ENCODE measurements at places on chromosomes 5 and 9.

DNA sequence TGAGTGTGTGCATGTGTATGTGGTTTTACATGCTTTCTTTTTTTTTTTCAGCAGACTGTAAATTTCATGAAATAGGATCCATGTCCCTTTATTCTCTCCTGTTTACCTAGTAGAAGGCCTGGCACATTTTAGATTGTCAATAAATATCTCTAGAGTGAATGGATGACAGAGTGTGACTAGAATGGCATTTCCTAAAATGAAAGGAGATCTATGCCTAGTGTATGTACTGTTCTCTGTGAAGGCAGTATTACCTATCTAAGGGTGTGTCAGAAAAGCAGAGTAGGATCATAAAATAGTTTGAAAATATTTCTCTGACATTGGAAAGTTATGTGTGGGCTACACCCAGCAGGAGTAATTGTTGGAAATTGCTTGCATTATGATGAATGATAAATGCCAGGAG, 1876.0 kb upstream of the C9orf72 start:
- DNase-seq = peak; percentile 25

- no peak for DNase-seq
Measured at GRCh38 chr9:122396614-122397148, 25.9 kb downstream of the PTGS1 start.

DNA sequence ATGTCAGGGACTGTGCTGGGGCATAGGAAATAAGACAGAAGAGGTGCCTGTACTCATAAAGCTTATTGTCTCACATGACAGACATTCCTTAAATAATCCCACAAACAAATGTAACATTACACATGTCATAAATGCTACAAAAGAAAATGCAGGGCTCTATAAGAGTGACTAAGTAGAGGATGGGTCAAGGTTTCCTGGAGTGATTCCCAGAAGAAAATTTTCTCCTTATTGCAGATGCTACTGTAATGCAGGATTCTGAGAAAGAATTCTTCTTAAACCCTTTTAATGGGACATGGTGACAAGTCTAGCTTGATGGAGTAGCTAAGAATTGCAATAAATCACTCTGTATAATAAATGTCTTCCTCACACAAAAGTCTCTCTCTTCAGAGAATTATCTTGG, 55.7 kb downstream of the SH3TC2 start:
- DNase-seq = no peak

- no peak for DNase-seq
Measured at GRCh38 chr9:20619487-20620200, 2.7 kb downstream of the MLLT3 start.

- DNase-seq = peak; percentile 96
Measured at GRCh38 chr9:38421498-38422211, 2.6 kb downstream of the IGFBPL1 start.

DNA sequence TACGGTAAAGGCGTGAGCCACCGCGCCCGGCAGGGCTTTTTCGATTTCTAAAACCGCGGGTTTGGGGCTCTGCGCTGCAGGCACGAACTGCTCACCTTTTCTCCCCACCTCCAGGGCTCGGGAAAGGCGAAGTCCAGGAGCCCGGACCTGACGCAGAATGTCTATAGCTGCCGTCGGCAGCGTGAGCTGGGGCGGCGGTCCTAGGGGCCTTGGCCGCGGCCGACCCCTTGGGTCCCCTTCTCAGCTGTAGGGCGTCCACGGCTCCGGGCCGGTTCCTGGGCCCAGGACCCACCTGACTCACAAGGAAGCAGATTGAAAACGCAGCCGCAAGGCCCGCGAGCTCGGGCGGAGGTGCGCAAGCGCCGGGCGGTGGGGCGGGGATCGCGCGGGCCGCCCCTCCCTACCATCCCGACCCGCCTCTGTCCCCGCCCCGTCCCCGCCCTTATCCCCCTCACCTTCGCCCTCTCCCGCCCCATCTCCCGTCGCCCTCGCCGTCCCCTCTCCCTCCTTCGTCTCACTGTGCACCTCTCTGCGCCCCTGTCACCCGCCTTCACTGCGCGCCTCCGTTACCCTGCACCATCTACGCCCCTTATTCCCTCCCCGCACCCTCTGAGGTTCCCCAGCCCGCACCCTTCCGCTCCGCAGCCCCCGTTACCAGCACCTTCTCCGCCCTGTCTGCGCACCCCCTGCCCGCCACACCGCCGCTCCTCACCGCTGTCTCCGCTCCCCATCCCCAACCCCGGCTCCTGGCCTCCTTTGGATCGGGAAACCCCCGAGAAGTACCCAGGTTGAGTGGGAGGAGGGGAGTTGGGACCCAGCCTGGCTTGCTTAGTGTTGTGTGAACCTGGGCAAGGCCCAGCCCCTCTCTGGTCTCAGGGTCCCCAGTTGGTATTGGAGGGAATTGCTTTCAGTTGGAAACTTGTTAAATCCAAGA, at the start of gene HDHD3:
TSS of gene HDHD3 (minus strand) at position 353 of the 934 bp plus-strand sequence. CDS start 2,632 bp downstream, outside the sequence.
- peak; percentile 34 for DNase-seq

DNA sequence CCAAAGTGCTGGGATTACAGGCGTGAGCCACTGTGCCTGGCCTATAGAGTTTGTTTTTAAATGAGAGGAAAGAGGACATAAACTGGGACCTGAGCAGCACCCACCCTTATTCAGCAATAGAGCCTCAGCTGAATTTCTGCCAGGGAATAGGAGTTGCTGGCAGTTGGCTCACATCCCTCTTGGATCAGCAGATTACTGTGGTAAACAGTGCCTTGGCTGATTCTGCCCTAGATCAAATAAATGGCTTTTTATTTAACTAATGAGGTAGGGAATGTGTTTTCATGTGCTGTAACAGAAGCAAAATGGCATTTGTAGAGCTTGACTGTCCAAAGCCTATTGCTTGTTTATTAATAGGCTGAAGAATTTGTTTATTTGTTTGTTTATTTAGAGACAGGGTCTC, 2.1 kb downstream of the ARHGEF37 start:
- peak; percentile 68 for DNase-seq

GRCh38 chr5:34731435-34732232, 75.5 kb downstream of the RAI14 start:
- DNase-seq = no peak

- peak; percentile 7 for DNase-seq
Measured at GRCh38 chr5:170273968-170274710, 23.4 kb downstream of the LCP2 start.

GRCh38 chr9:112076814-112077213, 98.3 kb downstream of the SUSD1 start:
- no peak for DNase-seq

DNA sequence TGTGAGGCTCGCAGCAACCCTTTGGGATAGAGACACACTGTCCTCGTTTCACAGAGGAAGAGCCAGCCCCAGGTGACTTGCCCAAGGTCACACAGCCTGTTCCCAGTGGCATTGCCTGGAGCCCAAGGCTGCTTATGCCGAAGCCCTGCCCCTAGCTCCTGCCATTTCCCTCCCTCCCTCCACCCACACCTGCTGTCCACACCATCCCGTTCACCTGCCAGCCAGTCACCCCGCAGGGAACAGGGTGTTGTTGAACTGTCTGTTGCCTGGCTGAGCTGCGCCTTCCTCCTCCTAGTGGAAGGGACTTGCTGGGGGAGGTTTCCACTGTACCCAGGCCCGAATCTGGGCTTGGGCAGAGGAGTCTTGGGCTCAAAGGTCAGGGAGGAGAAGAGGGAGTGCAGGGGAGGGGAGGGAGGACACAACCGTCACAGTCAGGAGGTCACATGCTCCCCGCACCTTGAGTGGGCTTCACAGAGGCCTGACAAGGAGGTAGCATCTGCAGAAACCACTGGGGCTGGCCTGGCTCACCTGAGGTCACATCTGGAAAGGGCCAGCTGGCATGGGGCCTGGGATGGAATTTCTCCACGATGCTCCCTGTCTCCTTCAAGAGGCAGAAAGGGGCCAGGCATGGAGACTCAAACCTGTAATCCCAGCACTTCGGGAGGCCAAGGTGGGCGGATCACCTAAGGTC, 6.3 kb downstream of the TTC16 start:
- no peak for DNase-seq

- DNase-seq = no peak
Measured at GRCh38 chr9:70614786-70615463, 200.5 kb upstream of the KLF9 start.

DNA sequence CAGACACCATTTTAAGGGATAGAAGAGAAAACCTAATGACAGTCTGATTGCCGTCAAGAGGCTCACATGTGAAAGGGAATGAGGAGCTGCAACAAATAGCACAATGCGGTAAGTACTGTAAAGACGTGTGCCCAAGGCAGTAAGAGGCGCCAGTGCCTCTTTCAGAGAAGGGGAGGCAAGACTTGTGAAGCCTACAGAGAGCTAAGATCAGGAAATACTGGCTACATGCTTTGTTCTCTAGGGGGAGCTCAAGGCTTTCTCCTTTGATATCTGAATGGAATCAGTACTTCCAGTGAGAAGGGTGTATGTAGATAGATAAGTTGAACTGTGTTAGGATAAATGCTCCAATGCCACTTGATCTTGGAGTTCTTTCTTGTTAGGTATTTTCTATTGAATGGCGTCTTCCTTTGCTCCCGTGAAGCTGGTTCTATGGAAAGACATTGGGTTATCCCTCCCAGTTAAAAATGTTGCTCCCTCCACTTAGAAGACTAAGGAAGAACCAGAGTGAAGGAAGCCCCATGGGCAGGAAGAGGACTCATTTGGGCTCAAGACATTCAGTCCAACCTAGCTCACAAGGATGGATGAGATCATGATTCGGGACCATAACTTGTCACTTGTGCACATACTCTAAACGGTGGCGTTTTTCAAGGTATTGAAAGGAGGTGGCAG, 23.5 kb upstream of the ALDOB start:
- DNase-seq = peak; percentile 87

DNA sequence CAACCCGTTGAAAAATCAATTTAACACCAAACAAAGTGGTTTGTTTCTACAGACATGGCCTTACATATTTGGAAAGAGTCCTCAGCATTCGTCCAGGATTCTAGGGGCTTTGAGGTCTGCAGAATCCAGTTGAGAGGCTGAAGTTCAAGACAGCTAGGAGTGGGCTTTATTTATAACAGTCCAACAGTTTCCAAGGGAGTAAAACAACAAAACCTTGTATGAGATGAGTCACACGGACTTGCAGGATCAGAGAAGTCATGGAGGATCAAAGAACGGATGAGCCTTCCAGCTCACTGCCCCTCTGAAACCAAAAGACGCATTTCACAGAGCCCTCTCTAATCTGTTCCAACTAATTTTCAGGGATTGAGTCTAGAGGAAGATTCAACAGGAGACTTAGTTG, 11.1 kb upstream of the ESM1 start:
- DNase-seq = no peak

DNA sequence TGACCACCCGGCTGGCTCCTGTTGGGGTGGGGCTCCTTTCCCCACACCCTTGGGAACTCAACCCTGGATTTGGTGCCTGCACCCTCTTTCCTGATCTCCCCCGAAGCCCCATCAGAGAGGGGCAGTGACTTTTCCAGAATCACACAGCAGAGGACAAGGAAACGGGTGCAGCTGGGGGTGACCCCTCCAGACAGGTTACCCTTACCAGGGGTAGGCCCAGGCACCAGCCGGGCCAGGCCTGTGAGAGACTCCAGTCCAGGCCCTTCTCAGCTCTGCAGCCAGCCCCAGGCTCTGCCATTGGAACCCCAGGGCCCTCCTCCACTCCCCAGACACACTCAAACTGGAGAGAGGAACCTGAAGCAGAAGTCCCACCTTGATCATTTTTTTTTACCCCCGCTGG, 19.0 kb upstream of the PHYHD1 start:
- no peak for DNase-seq

- DNase-seq = no peak
Measured at GRCh38 chr9:115234094-115234493, 116.1 kb upstream of the TNC start.

GRCh38 chr5:137061382-137061781, 437.7 kb downstream of the SPOCK1 start:
- DNase-seq = no peak

GRCh38 chr9:83059417-83059816, 3.5 kb downstream of the RASEF start:
- no peak for DNase-seq

DNA sequence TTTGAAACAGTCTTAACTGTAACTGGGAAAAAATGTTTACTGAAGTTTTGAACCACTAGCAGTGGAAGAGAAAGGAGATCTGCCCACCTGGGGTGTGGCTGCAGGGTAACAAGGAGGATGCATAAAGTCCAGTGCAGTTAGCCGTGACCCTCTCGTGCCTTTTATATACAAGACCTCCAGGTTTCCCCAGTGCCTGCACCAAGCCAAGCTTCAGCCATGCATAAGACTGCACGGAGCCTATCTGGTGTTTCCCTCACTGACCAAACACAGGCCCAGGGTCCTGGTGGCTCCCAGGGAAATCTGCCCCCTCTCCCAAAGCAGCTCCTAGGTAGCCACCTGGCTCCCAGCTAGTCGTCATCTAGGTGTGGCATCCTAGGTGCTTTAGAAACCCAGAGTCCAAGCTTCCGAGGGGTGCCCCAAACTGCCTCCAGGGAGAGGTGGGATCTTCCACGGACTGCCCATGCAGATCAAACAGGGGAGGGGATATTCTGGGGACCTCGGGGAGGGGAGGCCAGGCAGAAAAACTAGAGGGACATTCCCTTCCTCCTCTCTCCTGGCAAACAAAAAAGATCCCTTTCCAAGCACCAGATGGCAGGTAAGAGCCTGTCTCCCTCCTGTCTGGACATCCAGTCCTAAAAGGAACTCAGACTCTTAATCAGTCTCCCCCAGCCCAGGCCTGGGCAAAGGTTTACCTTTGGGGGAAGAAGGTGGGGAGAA, 2.7 kb downstream of the SHB start:
- DNase-seq = no peak

GRCh38 chr9:76353280-76353679, 40.9 kb downstream of the RFK start:
- DNase-seq = no peak

- DNase-seq = no peak
Measured at GRCh38 chr5:159337016-159337955, 7.0 kb upstream of the IL12B start.

GRCh38 chr9:93589688-93590087, 13.3 kb downstream of the PHF2 start:
- DNase-seq = no peak

DNA sequence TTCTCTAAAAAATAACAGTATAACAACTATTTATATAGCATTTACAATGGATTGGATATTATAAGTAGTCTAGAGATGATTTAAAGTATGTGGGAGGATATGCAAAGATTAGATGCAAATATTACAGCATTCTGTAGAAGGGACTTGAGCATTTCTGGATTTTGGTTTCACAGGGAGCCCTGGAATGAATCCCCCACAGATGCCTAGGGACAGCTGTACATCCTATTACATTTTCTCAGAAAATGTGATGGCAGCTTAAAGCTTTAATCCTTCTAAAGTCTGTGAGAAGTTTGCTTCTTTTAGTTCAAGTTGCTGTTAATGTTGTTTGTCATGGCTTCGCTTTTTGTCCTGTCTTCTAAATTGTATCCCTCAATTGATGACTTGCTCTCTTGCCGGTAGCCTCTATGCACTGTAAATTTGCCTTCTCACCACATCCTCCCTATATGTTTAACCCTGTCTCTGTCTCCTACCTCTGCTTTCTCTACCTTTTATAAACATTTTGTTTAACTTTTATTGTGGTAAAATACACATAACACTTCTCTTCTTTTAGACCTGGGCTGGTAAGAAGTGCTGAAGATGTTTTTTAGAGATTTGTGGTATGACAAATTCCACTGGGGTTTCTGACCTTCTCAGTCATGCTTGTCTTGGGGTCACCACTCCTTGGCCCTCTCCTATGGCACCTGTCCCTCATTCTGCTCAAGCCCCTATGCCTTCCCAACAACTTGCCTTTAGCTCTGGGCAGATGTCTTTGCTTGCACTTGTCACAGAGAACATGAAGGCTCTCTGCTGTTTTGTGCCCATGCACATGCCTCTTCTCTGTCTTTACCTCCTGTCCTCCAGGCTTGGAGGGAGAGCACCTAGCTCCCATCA, 37.9 kb downstream of the LNPEP start:
- DNase-seq = no peak

- no peak for DNase-seq
Measured at GRCh38 chr5:101643794-101644193, 652.3 kb downstream of the SLCO4C1 start.

All from NCI-H1694 treated with DMSO at 0.1 percent for 48 hours (cell line).